ENCODE measurements at places on chromosomes 1 and 21. TPM values are rescaled to one million over a fixed set of nuclear protein-coding genes. Genes with fewer than 3 reads are reported as not detected.
A peak's percentile ranks its signal among the peaks of the same experiment; 100 is the strongest.

SPATA1 gene
- total RNA-seq, result 0.79 TPM

TAF1A gene
- 11.1 TPM for total RNA-seq

- no peak for DNase-seq
Measured at GRCh38 chr1:67662884-67663283, 22.1 kb upstream of the GADD45A start.

UQCRHL gene
- 4.2 TPM for total RNA-seq

DNA sequence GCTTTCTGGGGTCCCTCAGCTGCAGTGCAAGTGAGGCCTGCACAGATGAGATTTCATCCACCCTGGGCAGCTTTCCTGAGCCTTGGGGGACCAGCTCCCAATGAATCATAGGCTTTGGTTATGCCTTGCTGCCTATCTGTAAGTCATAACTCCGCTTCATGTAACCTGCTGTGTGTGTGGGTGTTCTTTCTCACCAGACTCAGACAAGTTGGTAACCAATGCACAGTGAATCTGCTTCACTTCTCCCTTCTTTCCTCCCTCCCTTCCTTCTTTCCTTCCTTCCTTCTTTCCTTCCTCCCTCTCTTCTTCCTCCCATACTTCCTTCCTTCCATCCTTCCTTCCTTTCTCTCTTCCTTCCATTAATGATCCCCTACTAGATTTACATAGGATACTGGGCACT, 34.4 kb upstream of the PSMB2 start:
- no peak for DNase-seq

DNA sequence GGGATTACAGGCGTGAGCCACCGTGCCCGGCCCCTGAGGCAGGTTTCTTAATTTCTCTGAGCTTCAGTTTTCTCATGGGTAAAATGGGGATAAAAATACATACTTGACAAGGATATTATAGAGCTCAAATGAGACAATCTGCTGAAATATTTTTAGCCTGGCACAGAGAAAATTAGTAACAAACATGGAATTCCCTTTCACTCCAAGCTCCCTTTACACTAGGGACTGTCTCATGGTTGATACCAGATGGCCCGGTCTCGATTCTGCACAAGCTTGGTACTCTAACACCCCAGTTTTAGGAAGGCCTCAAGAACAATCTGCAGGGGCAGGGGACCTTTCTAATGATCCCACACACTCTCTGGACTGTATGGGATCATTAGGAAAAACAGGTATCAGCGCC, 671.7 kb downstream of the SMYD3 start:
- peak; percentile 8 for DNase-seq

DNA sequence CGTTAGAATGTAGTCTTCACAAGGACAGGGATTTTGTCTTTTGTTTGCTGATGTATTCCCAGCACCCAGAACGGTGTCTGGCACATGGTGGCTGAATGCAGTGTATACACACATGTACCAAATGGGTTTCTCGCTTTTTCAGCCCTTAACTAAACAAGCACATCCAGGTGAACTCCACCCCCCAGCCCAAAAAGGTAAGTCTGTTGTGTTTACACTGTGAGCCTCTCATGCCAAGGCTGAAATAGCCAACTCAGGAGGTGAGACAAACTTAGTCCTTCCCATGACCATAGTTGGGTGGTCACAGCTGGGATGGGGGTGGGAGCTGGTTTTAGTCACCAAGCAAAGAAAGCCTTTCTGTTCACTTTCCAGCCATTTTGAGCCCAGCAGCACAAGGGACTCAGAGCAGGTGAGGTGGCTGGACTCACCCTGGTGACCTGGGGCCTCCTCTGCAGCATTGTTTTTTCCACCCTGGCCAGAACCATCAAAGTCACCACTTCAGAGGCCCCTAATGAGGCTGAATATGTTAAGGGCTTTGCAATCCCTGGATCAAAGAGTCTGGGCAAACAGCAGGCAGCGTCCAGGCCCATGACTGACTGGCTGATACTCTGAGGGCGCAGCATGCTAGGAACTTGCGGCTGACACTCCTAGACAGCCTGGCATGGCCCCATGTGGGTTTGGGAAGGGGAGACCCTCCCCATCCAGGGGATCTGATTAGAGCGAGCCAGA, 8.7 kb downstream of the TENT5B start:
- no peak for DNase-seq
